Activated T-cell treated with anti-CD3 and anti-CD28 coated beads, Interleukin-2, amount 50 U/mL, for 72 hours (primary cell): ENCODE measurements at places on chromosomes 13 and 19.

- no peaks in the 10 kb centered on the region for H3K4me1 ChIP-seq
- H3K4me3 ChIP-seq, result no peak overlapping the region
- H3K36me3 ChIP-seq, result no peaks in the 10 kb centered on the region
Measured at GRCh38 chr13:104021806-104022397, 955.7 kb upstream of the SLC10A2 start.

- H3K27me3 ChIP-seq, result peaks cover 31% of the 10 kb centered on the region
- DNase-seq, result peak; percentile 57
- H3K27ac ChIP-seq, result no peak overlapping the region
- H3K36me3 ChIP-seq, result peaks cover 10% of the 10 kb centered on the region
- no peak overlapping the region for H3K4me3 ChIP-seq
- H3K4me1 ChIP-seq, result peaks cover 5% of the 10 kb centered on the region
Measured at GRCh38 chr19:34712395-34713261, 21.4 kb upstream of the ZNF181 start.

GRCh38 chr19:18657590-18658365, 20.9 kb downstream of the KLHL26 start:
- no peaks in the 10 kb centered on the region for H3K4me1 ChIP-seq
- H3K27ac ChIP-seq, result no peak overlapping the region
- DNase-seq, result no peak
- no peaks in the 10 kb centered on the region for H3K27me3 ChIP-seq

- no peaks in the 10 kb centered on the region for H3K36me3 ChIP-seq
- H3K27me3 ChIP-seq, result peaks cover 18% of the 10 kb centered on the region
- no peak overlapping the region for H3K4me3 ChIP-seq
- peaks cover 28% of the 10 kb centered on the region for H3K4me1 ChIP-seq
- DNase-seq, result no peak
Measured at GRCh38 chr19:54331626-54332025, 7.3 kb downstream of the LILRA4 start.

- H3K4me1 ChIP-seq, result peaks cover 17% of the 10 kb centered on the region
- DNase-seq, result no peak
- H3K36me3 ChIP-seq, result peaks cover 27% of the 10 kb centered on the region
- H3K27me3 ChIP-seq, result no peaks in the 10 kb centered on the region
- no peak overlapping the region for H3K27ac ChIP-seq
- peak overlapping the region; percentile 87 for H3K4me3 ChIP-seq
Measured at GRCh38 chr19:52991484-52991883, 22.2 kb upstream of the ERVV-1 start.

DNA sequence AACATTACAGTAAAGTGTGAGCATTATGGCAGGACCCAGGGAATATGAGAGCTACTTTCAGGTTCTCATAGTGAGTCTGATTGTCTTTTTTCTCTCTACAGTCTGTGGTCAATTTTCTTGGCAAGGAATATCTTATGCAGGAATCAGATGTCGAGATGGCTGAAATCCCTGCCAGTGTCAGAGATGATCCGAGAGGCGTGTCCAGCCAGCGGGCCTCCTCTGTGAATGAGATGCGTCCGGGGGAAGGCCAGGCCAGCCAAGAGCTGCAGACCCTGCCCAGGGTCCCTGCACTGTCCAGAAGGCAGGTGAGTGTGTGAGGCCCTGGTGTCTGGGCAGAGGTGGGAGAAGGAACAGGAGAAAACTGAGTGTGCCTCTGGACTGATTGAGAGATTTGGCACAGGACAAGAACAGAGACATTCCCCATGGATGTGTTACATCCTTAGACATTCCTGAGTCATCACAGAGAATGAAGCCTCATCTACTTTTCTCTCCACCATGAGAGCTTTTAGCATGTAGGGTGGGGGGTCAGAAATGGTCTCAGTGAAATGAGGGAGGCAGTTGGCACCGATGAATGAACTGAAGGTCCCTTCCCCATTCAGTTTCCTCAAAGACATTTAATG, 27.3 kb upstream of the EDDM13 start:
- no peaks in the 10 kb centered on the region for H3K36me3 ChIP-seq
- H3K4me1 ChIP-seq, result no peaks in the 10 kb centered on the region
- no peak for DNase-seq
- H3K27me3 ChIP-seq, result no peaks in the 10 kb centered on the region

- H3K27me3 ChIP-seq, result no peaks in the 10 kb centered on the region
- peaks cover 40% of the 10 kb centered on the region for H3K4me1 ChIP-seq
- H3K36me3 ChIP-seq, result no peaks in the 10 kb centered on the region
- no peak for DNase-seq
- peak overlapping the region; percentile 92 for H3K4me3 ChIP-seq
Measured at GRCh38 chr19:573519-573825, 1.1 kb downstream of the BSG start.

GRCh38 chr19:38841787-38842438, 7.9 kb downstream of the HNRNPL start:
- H3K4me3 ChIP-seq, result peak overlapping the region; percentile 92
- H3K4me1 ChIP-seq, result peaks cover 92% of the 10 kb centered on the region
- H3K27ac ChIP-seq, result peak overlapping the region; percentile 88
- H3K36me3 ChIP-seq, result peaks cover 72% of the 10 kb centered on the region

- H3K27ac ChIP-seq, result peak overlapping the region; percentile 76
- no peak for DNase-seq
- H3K4me1 ChIP-seq, result peaks cover 55% of the 10 kb centered on the region
- no peaks in the 10 kb centered on the region for H3K27me3 ChIP-seq
- no peak overlapping the region for H3K4me3 ChIP-seq
Measured at GRCh38 chr19:10736189-10736588, 18.3 kb downstream of the DNM2 start.

DNA sequence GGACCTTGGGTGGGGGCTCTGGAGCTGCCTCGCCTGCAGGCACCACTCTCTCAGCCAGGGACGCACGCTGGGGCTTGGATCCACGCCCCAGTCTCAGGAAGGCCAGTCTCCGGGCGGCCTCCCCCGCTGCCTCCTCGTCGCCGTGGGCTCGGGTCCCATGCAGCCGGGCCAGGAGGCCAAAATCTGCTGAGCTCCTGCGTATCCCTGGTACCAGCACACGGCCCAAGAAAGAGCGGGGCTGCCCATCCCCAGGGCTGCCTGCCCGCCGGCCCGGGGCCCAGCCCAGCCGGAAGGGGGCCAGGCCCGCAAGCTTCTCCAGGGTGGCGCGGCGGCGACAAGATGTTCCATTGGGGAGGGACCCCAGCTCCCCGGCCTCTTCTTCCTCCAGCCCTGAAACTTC, 6.7 kb downstream of the EXOC3L2 start:
- H3K27me3 ChIP-seq, result peaks cover 26% of the 10 kb centered on the region
- no peak for DNase-seq
- H3K4me3 ChIP-seq, result no peak overlapping the region
- no peaks in the 10 kb centered on the region for H3K4me1 ChIP-seq
- no peak overlapping the region for H3K27ac ChIP-seq

DNA sequence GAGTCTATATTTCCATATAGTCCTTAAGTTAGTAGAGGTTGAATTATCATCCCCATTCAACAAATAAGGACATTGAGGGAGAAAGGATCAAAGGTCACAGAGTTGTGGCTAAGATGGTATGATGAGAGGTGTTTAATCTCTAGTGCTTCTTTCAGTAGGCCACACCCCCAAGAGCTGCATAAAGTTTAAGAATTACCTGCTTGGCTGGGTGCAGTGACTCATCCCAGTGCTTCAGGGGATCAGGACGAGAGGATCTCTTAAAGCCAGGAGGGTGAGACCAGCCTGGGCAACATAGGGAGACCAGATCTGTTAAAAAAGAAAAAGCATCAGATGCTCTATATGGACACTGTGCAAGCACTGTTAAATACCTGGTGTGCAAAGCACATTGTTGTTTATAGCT, 560.0 kb upstream of the KLHL1 start:
- H3K27me3 ChIP-seq, result no peaks in the 10 kb centered on the region
- no peak overlapping the region for H3K4me3 ChIP-seq
- no peaks in the 10 kb centered on the region for H3K4me1 ChIP-seq
- no peaks in the 10 kb centered on the region for H3K36me3 ChIP-seq
- no peak for DNase-seq

DNA sequence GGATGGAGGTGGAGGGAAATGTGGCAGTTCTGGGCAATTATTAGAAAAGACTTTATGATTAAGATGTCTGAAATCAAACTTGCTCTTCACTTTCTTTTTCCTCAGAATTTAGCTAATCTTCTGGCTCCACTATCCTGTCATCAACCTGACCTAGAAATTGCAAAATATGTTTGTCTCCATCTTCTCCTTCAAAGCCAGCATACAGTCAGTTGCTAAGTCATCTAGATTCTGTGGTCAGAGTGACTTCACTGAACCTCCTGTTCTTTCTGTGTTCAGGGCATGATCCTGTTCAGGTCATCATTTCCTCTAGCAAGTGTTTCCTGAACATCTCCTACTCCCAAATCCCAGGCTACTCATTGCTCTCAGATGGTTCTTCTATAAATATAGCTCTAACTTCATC, 10.8 kb upstream of the CCNA1 start:
- H3K36me3 ChIP-seq, result no peaks in the 10 kb centered on the region
- H3K4me1 ChIP-seq, result peaks cover 31% of the 10 kb centered on the region
- no peak overlapping the region for H3K4me3 ChIP-seq
- peaks cover 67% of the 10 kb centered on the region for H3K27me3 ChIP-seq
- no peak overlapping the region for H3K27ac ChIP-seq

DNA sequence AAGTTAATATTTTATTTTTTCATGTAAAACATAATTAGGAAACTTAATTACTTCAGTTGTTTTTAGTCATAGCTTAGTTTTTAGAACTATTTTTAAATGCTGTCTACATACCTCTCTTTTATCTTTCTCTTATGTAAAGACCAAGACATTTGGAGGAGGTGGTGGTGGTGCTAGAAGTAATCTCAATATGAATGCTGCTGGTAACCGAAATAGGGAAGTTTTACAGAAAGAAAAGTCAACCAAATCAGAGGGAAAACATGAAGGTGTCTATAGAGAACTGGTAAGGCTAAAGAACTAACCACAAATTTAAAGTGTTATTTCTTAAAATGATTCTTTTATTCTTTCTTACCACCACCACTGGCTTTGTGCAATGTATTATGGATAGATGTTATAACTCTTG, 97.3 kb downstream of the TDRD3 start:
- no peaks in the 10 kb centered on the region for H3K4me1 ChIP-seq
- no peak overlapping the region for H3K4me3 ChIP-seq
- H3K36me3 ChIP-seq, result peaks cover 6% of the 10 kb centered on the region
- no peak for DNase-seq
- no peak overlapping the region for H3K27ac ChIP-seq

DNA sequence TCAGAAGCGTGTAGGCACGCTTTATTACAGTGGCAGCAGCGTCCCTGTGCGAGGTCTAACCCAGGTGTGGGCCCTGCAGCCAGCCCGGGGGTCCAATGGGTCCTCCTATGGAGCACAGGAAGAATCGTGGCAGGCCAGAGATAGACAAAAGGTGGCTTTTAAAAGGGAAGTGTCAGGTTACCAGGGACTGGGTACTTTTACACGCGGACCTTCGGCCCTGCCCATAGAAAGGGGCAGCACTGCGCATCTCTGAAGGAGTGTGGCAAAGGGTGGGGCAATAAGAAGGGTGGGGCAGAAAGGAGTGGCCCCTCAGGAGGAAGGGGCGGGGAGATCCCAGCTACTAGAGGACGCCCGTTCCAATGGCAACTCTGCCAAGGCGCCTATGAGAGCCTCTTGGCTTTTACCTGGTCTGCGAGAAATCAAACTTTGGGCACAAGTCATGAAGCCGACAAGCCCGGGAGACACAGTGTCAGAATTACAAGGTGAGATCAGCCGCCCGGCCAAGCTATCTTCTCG, 1419.8 kb downstream of the UQCRFS1 start:
- peaks cover 28% of the 10 kb centered on the region for H3K36me3 ChIP-seq
- peak overlapping the region; percentile 92 for H3K4me3 ChIP-seq
- peak; percentile 85 for DNase-seq
- H3K4me1 ChIP-seq, result peaks cover 19% of the 10 kb centered on the region
- no peaks in the 10 kb centered on the region for H3K27me3 ChIP-seq

- no peak for DNase-seq
- no peak overlapping the region for H3K4me3 ChIP-seq
- peaks cover 33% of the 10 kb centered on the region for H3K4me1 ChIP-seq
- no peak overlapping the region for H3K27ac ChIP-seq
- no peaks in the 10 kb centered on the region for H3K27me3 ChIP-seq
Measured at GRCh38 chr13:73993661-73994060, 140.5 kb downstream of the KLF12 start.

GRCh38 chr13:108915634-108916512, 286.5 kb downstream of the MYO16 start:
- DNase-seq, result peak; percentile 87
- peaks cover 20% of the 10 kb centered on the region for H3K4me1 ChIP-seq
- H3K27me3 ChIP-seq, result peaks cover 33% of the 10 kb centered on the region
- H3K27ac ChIP-seq, result peak overlapping the region; percentile 98
- no peaks in the 10 kb centered on the region for H3K36me3 ChIP-seq

- no peak overlapping the region for H3K4me3 ChIP-seq
- DNase-seq, result no peak
- H3K36me3 ChIP-seq, result no peaks in the 10 kb centered on the region
- no peak overlapping the region for H3K27ac ChIP-seq
Measured at GRCh38 chr13:85108356-85108755, 690.9 kb downstream of the SLITRK6 start.

DNA sequence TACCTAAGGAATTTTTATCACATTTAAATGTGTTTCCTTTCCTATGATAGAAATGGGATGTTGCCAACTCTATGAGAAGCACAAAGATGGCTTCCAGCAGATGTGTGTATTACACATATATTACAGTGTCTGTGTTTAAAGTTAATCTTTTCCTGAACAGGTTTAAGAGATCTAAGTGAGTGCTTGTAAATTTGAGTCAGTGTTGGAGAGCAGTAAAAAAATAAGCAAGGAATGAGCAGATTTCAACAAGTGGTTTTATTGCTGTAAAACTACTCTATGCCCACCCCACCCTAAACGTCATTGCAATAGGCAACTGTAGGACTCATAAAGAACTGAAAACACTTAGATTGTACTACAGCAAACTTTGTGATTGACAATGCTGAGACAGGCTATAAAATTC, 248.7 kb downstream of the KLF5 start:
- H3K4me1 ChIP-seq, result peaks cover 14% of the 10 kb centered on the region
- no peak overlapping the region for H3K27ac ChIP-seq
- no peaks in the 10 kb centered on the region for H3K36me3 ChIP-seq

DNA sequence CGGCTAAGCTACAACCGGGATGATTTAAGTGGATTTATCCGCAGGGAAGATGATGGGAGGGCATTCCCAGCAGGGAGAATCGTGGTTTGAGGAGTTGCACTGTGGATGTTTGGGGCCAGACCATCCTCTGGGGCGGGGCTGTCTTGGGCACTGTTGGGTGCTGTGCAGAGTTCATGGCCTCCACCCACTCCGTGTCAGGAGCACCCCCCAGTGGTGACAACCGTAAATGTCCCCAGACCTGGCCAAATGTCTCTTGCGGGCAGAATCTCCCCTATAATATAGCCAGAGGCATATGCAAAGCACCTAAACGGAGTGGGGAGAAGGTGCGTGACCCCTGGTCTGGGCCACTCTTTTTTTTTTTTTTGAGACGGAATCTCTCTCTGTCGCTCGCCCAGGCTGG, 40.2 kb downstream of the SMIM24 start:
- H3K4me1 ChIP-seq, result peaks cover 19% of the 10 kb centered on the region
- H3K36me3 ChIP-seq, result no peaks in the 10 kb centered on the region
- DNase-seq, result peak; percentile 66
- H3K27me3 ChIP-seq, result no peaks in the 10 kb centered on the region
- H3K27ac ChIP-seq, result no peak overlapping the region
